BJ (cell line): ENCODE measurements at places on chromosomes 3 and 15.

DNA sequence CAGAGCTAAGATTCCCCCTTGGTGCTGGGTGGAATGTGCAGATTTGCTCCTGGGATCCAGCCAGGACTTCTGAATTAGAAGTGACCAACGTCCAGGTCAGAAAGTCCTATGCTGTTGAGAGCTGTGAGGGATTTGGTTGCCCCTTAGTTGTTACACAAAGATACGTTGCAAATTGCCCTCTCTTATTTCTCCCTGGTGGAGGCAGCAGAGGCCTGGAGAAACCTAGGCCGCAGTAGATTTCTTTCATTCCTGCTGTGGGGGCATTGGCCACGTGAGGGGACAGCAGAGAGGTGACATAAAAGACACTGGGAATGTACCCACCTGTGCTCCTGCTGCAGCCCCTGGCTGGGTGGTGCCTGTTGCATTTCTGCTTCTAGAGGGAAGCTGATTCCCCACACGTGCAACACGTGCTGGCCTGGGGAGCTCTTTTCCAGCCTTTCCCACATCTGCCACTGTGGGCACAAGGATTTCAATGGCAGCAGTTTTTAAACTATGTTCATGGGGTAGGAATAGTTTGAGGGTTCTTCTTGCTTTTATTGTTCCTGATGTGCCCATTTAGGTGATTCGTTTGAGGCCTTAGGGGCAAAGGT lies 65.7 kb downstream of the SYNM start:
- DNase-seq: no peak

GRCh38 chr15:80591938-80592825 lies 102.9 kb upstream of the ABHD17C start:
- no peak for DNase-seq

DNA sequence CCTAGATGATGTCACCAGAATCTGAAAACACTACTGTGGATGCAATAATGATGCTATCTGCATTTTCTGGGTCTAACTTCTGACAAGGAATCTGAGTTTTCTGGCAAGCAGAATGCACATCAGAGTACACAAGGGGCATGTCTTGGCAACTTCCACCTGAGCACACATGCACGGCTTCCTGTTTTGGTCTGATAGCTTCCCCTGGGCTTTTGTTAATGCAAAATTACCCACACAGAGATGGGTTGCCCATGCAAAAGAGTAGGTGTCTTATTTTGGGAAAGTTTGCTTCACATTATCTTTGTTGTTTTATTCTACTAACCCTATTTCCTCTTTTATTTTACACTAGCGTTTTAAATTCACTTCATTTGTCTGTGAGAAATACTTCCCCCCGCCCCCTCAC lies 74.2 kb upstream of the SATB1 start:
- no peak for DNase-seq

GRCh38 chr3:187985647-187986046 lies 168.3 kb upstream of the LPP start:
- DNase-seq: no peak

- no peak for DNase-seq
Observed at GRCh38 chr3:82587174-82587573, 825.7 kb upstream of the GBE1 start.

DNA sequence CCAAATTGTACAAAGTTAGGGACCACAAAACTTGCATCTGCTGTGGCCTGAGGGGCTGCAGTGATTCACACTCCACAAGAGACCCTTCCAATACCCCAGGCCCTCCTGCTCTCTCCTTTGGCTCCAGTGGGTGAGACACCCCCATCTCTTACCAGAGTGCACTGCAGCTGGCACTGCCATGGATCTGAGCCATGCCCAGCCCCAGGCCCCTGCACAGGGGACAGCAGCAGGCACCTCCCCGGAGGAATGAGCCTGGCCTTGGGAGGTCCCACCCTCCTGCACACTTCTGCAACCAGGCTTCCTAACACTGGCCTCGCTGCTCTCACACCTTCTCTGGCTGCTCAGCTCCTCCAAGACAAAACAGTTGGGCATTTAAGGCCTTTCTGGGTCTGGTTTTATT lies 16.3 kb upstream of the TSPAN3 start:
- DNase-seq: no peak
